ENCODE measurements at places on chromosomes 1 and 21.

GRCh38 chr1:201156346-201156745 is 2.1 kb upstream of the TMEM9 start:
- DNase-seq: no peak

DNA sequence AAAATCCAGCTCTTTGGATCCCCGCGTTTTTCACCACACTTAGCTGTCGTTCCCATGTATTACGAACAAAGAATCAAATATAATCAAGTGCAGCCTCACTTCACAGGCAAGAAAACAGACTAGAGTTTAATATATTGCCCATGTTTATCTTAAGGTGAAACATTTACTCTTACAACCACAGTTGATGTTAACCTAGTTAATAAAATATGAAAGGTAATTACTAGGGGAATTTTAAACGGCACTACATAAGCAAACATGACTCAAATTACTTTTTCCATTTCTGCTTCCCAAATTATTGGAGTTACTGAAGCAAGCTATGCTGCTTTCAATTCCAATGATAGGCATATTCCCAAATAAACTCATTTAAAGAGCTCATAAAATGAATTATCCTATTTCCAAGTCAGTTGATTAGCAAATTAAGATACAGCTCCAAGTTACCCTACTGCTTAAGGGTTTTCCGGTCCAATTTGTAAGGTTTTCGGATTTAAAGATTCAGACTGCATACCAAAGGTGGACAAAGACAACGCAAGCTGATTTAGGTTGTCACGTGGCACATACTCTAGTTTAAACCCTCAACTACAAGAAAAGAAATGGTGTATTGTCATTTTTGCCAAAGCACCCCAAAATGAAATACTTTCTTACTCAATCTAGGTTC is 5.9 kb downstream of the COX20 start:
- no peak for DNase-seq

DNA sequence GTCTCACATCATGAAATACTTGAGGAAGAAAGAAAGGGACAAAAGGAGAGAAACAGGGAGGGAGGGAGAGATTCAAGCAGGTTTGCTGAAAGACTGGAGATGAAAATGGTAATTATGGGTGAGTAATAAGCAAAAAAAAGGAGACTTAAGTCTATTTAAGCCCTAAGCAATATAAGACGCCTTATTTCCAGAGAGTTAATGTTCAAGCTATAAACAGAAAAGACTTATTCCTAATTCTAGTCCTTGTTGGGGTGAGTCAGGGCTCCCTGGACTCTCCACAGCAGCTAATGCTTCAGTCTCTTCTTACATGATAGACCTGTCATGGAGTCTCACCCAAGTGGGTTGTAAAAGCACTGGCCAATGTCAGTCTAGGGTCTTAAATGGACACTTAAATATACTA is 619.2 kb downstream of the SMYD3 start:
- no peak for DNase-seq

DNA sequence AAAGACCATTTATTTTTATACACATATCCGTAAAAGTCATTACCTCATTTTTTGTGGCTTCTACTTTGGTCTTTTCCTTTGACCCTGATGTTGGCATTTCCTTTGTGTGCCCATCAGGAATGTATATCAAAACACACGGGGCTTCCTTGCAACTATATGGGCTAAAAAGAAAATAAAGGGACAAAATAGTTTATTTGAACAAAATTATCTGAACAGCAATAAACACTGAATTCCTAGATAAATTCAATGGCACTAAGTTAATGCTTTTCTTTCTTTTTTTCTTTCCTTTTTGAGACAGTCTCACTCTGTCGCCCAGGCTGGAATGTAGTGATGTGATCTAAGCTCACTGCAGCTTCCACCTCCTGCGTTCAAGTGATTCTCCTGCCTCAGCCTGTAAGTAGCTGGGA is 45.2 kb downstream of the EPRS1 start:
- DNase-seq: no peak

DNA sequence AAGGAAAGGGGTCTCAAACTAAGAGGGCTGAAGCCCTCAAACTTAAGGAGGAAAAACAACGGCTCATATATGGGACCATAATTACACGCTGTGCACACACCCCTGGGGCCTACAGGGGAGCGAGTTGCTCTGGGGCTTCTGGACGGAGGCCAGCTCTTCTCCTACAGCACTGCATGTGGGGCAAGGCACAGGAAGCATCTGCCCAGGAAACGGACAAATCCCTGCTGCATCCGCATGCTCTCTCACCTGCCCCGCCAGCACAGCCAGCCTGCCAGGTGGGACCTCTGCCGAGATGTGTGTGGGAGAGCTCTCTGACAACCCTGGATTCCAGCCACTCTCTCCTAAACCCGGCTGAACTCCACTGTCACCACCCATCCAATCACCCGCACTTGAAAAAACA is 54.1 kb downstream of the MRPL37 start:
- no peak for DNase-seq

DNA sequence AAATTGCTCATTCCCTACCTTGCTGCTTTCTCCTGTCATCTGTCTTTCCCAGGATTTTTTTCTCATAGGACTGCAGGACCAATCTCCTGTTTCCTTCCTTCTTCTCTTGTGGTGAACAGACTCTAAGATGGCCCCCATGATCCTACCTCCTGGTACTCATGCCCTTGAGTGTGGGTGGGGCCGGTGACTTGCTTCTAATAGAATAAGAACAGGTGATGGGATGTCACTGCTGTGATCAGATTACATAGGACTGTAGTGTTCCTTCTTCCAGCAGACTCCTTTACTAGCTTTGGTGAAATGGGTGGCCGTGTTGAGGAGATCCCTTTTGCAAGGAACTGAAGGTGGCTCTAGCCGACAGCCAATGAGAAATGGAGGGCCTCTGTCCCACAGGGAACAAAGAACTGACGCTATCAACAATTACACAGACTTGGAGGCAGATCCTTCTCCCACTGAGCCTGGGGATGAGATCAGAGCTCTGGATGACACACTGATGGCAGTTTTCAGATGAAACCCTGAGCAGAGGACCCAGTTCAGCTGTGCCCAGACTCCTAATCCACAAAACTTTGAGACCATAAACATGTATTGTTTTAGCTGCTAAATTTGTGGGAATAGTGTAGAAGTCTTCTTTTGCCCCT is 7.5 kb downstream of the GSTM3 start:
- DNase-seq: no peak

DNA sequence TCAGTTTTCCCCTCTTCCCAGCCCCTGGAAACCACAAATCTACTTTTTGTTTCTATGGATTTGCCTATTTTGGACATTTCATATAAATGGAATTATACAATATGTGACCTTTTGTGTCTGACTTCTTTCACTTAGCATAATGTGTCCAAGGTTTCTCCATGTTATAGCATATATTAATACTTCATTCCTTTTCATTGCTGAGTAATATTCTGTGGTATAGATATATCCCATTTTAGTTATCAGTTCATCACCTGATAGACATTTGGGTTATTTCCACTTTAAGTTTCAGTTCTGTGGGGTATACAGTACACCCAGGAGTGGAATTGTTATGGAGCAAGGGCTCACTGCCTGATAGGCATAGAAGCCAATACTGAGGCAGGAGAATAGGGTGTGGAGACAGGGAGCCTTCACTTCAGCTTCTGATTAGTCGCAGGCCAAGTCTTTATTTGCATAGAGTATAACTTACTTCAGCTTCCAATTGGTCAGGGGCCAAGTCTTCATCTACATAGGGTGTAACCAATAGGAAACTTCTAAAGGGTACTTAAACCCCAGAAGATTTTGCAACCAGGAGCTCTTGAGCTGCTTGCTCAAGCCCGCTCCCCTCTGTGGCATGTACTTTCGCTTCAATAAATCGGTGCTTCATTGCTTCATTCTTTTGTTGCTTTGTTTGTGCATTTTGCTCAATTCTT is 8.3 kb upstream of the NVL start:
- DNase-seq: no peak

DNA sequence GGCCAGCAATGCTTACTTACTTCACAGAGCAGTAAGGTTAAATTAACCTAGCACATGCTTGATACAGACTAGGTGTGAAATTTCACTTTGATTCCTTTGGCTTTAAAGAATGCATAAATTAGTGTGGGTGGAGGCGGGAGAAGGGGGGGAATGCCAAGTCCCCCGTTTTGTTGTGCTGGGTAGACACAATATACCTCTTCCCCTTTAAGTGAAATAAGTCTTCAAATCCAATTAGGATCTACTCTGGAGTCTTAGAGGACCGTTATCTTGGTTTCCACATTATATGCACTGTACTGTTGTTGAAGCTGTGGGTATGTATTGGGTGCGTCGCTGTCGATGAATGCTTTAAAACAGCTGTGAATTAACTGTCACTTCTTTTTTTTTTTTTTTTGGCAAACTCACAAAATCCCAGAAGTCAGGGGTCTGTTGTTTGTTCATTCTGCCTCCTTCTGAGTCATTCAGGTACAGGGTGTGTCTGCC is 1.6 kb upstream of the S1PR1 start:
- no peak for DNase-seq

DNA sequence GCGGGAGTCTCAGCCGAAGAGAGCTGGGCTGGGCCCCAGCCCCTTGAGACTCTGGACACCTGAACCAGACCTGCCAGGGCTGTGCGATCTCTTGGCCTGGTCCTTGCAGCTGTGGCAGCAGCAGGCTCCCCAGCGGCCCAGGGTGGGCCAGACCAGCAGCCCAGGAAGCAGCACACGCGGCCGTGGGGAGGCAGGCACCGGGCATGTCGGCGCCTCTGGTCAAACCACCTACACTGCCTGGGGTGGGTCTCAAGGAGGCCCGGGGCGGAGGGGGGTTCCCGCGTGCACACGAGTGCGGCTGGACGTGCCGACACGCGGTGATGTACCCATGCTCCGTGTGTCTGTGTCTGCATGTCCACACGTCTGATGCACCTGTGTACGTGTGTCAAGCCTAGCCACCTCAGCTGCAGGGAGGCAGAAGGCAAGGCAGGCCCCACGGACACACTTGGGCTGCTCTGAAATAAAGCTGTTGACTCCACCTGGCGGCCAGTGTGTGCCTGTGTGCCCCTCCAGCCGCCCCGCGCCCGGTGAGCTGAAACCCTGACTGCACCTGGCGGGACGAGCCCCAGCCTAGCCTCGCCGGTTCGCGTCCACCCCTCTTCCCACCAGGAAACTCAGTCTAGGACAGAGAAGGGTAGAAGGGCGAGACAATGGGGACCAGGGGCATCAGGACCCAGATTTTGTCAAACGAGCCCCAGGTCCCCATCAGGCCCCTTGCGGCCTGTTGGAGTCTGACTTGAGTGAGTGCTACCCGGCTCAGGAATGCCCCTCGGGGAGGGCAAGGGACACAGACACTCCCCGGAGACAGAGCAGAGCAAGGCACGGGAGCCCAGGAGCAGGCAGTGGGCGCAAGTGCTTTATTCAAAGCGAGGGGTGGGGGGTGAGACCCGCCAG is 11.6 kb downstream of the SCNN1D start:
- DNase-seq: peak; percentile 27

GRCh38 chr1:160739098-160739511 is at the start of gene SLAMF7:
Gene SLAMF7, plus strand, starts transcription at chr1:160739247. Its CDS starts 55 bp downstream, at chr1:160739302.
- DNase-seq: no peak

DNA sequence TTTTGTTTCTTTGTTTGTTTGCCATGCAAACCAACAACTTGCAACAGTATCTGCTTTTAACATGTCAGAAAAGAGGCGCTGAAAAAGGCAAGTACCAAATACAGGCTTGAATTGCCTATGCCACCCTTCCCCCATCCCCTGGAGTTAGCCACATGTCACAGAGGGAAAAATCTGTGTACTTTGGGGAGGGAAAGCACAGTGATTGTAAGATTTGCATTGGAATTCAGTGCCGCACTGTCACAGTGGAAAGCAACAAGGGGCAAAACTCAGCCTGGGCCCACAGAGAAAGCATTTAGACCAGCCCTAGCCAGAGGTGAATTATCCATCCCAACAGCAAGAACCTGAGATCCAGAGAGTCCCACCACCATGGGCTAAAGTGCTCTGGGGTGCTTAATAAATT is 52.4 kb upstream of the ACADM start:
- no peak for DNase-seq

GRCh38 chr1:211621447-211622198 is 42.7 kb upstream of the SLC30A1 start:
- DNase-seq: no peak

- DNase-seq: no peak
These were observed 1432.2 kb downstream of the MRPL39 start for GRCh38 chr21:24175106-24175505.

GRCh38 chr1:15171271-15171908 is 17.8 kb downstream of the TMEM51 start:
- no peak for DNase-seq

DNA sequence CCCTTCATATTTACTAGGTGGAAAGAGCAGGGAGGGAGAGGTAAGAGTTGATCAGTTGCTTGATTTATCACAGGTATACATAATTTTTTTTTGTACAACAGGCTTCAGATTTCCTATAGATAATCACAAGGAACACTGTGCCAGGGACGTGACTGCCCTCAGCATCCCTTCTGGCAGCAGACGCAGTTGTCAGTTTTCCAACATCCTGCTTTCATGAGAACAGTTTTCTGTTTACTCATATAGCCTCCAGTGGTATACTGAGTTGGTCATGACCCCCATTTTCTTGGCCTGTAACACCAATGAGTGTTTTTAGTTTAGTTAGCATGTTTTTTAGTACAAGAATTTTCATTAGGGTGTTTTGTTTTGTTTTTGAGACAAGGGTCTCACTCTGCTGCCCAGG is 37.9 kb upstream of the PTPRF start:
- no peak for DNase-seq

GRCh38 chr21:33642896-33643657 is 776 bp downstream of the ITSN1 start:
- DNase-seq: no peak

- DNase-seq: peak; percentile 67
These were observed at the start of gene JTB for GRCh38 chr1:153977250-153978240. Gene JTB, minus strand, starts transcription at chr1:153977674. Its CDS starts 422 bp downstream, at chr1:153977252.

DNA sequence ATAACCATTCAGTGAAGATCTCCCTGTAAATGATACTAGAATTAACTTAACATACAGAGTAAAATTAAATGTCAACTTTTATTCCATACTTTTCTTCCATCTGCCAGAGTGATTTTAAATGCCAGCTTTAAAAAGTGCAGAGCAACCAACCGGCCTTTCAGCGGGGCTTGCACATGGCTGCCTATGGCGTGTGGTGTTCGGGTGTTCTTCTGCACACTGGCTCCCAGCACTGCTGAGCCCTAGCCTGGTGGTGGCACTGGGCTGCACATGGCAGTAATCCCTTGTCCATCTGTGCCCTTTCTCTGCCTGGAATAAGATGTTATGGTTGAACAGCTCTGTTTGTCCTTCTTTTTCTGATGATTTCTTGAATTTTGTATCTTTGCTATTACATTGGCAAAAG is 156.3 kb downstream of the SNX7 start:
- no peak for DNase-seq

- DNase-seq: no peak
These were observed 32.8 kb downstream of the EPRS1 start for GRCh38 chr1:220013497-220013896.

DNA sequence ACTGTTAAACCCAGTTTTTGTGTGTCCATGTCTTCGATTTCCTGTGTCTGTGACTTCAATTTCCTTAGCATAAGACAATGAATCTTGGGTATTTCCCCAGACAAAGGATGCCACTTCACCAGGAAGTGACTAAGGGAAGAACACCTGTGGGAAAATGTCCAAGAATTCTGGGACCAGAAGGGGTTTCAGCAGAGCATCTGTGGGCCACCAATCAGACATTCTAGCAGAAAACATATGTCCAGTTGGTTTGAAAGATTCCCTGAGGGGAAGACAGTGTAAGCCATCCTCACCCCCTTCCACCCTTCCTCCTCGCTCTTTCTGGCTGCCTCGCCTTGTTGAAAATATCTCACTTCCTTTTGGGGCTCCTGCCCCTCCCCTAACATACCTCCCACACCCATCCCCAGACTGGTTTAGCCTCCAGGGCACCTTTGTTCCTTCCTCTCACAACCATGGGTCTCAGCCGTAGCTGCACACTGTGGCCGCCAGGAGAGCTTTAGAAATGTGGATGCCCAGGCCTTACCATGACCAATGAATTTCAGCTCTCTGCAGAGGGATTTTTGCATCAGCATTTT is 25.5 kb upstream of the IFNAR1 start:
- no peak for DNase-seq

Measured in caudate nucleus (tissue), 63 donors.